ENCODE measurements at places on chromosomes 5 and 9. TPM values are rescaled to one million over a fixed set of nuclear protein-coding genes. Genes with fewer than 3 reads are reported as not detected.
A peak's percentile ranks its signal among the peaks of the same experiment; 100 is the strongest.

Gene BRD8
- 69.8 TPM for total RNA-seq

Gene DNAJB5
- 32.3 TPM for total RNA-seq

Gene NDUFS4
- total RNA-seq = 106 TPM

Gene VCAN
- 53.0 TPM for total RNA-seq

Gene PCDHA5
- total RNA-seq = not detected

DNA sequence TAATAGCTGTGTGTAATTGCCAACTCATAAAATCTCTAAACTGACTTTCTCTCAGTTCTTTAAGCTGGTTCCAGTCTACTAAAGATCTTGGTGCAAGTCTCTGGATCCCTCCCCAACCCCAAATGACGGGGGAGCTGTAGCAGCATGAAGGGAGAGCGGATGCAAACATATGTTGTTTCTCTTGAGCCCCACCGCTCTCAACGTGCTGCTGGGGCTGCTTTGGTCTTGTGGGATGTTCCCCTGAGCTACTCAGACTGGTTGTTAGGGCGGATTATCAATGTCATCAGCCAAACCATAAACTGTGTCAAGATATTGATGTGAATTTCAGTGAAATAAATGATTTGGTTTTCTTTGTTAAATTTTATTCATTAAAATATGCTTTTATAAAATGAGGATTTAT lies 40.9 kb upstream of the APC start:
- no peak for DNase-seq

- no peak for DNase-seq
Measured at GRCh38 chr9:6449086-6449485, 36.1 kb downstream of the UHRF2 start.

GRCh38 chr5:113390224-113390623 lies 44.6 kb downstream of the TSSK1B start:
- DNase-seq = no peak

GRCh38 chr9:121930956-121931355 lies 162.2 kb downstream of the TTLL11 start:
- no peak for DNase-seq

GRCh38 chr5:55578771-55579170 lies 44.0 kb upstream of the PLPP1 start:
- no peak for DNase-seq

DNA sequence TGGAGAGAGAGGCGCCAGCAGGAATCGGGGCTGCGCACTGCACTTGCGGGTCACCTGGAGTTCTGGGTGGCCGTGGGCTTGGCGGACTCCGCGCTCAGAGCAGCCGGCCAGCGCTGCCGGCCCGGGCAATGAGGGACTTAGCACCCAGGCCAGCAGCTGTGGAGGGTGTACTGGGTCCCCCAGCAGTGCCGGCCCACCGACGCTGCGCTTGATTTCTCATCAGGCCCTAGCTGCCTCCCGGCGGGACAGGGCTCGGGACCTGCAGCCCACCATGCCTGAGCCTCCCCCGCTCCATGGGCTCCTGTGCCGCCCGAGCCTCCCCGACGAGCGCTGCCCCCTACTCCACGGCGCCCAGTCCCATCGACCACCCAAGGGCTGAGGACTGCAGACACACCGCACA lies 325.6 kb downstream of the ACTL7B start:
- no peak for DNase-seq

DNA sequence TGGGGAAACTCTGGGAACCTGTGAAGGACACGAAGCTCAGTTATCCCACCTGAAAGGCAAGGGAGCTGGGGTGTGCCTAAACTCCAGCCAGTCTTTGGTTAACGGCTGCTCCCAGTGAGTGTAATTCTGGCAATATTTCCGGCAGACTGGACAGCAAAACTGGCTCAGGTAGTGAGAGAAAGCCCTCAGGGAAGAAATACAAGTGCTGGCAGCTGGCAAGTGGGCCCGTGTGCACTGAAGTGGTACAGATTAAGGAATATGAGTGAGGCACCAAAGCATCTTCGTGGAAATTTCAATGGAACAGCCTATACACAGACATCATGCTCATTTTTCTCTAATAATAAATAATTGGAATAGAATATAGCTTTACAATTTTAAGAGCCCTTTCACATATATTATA lies 56.2 kb downstream of the ABHD17B start:
- no peak for DNase-seq

GRCh38 chr5:125181955-125182354 lies 435.5 kb upstream of the ZNF608 start:
- no peak for DNase-seq

- DNase-seq = no peak
Measured at GRCh38 chr9:34170237-34170991, 8.4 kb upstream of the UBAP1 start.

DNA sequence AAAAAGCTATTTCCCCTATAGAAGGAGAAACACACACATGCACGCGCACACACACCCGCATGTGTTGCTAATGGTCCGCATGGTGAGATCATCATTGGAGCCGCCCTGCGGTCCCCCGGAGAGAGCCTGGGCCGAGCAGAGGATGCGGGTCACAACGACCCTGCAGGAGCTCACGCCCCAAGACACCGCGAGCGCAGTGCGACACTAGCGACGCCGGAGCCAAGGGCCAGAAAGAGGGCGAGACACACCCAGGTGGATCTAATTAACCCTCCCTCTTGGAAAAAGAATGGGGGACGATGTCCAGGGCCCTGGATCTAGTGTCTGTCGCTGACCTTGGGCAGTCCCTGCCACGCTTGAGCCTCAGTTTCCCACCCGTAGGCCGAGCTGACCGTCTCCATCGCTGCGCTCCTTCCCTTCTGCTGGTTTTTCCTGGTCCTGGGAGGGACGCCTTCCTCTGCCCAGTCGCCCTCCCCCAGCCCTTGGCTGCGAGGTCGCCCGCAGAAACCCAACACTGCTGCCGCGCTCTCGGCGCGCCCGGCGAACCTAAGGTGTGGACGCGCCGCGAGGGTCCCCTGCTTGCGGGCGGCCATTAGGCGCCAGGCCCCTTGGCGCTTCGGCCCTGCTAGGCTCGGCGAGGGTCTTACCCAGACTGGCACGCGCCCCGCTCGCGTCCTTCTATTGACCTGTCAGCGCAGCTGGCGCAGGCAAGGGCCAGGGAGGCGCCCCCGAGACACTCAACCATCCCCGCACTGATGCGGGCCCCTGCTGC lies 47.5 kb upstream of the RNF20 start:
- DNase-seq = peak; percentile 37

DNA sequence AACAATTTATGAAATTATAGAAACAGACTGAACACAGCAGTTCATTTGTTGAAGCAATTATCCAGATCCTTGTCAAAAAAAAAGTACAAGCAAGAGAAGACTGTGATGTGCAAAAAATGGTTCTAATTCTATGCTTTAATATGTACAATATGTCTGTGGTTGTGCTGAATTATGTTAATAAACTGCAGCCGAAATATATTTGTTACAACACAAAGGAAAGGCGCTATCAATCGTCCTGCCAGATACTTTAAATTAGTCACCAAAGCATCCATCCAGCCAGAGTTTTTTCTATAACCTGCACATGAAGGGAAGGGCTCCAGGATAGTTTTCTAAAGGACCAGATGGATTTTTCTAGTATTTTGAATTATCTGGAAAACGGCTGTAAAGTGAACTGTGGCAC lies 259.5 kb downstream of the BNC2 start:
- no peak for DNase-seq

DNA sequence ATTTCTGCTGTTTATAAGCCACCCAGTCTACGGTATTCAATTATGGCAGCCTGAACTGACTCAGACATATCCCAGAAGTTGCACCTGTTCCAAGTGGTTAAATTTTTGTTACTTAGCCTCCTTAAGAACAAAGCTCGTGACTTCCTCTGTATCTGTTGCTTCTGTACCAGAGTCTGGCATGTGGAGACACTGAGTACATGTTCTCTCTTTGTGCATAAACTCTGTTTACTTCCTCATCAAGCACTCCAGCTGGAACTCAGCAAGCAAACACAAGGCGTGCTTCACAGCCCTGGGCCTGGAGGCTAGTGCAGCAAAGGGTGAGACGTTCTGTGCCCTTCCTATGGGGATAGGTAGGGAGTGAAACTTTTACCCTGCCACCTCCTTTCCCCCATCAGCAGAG lies 19.0 kb downstream of the C9orf152 start:
- peak; percentile 26 for DNase-seq
